ENCODE measurements at places on chromosomes 12 and 14.
A peak's percentile ranks its signal among the peaks of the same experiment; 100 is the strongest.

DNA sequence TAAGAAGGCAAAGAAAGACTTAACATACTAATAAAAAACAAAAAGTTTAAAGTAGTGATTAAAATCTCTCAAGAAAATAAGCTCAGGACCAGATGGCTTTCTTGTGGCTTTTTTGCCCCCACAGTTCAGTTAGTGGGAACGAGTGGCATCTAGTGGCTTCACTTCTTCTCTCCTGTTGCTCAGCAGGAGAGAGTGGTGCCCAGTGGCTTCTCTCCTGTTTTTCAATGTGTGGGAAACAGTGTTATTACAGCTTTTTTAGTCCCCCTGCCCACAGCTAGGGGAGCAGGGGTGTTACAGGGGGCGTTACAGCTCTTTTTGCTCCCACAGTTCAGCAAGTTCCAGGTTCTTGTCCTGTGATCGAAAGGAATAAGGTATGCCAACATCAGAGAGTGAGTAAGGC lies 135.2 kb downstream of the RERGL start:
- no peak for DNase-seq

DNA sequence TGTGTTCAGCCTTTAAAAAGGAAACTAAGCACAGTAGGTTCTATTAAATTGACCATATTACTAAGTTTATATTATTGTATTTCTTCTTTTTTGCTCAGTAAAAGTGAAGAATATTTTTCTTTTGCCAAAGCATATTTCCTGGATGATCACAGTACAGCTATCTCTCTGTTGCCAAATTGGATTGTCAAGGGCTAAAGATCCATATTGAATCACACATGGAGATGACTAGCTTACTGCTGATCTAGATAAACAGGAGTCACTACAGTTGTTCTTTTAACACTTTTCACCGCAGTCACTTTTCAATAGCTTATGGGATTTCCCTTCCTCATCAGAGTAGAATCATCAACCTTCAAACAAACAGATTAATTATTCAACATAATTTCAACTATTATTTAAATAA lies 78.6 kb downstream of the LRRC9 start:
- DNase-seq = no peak

DNA sequence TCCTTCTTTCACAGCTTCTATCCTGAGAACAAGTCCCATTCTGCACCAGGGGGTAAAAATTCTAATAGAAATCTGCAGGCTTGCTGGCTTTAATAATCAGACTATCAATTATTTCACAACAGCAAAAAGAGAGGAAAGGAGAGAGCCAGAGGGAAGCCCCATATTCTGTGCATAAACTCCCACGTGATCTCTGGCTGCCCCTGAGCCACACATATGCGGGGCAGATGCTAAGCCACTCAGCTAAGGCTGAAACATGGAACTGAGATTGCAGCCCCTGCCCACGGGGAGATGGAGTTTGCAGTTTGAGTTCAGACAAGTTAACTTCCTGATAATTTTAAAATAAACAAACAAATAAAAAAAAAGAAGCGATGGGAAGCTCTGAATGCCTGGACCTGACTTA lies 254.4 kb upstream of the CCDC196 start:
- no peak for DNase-seq

DNA sequence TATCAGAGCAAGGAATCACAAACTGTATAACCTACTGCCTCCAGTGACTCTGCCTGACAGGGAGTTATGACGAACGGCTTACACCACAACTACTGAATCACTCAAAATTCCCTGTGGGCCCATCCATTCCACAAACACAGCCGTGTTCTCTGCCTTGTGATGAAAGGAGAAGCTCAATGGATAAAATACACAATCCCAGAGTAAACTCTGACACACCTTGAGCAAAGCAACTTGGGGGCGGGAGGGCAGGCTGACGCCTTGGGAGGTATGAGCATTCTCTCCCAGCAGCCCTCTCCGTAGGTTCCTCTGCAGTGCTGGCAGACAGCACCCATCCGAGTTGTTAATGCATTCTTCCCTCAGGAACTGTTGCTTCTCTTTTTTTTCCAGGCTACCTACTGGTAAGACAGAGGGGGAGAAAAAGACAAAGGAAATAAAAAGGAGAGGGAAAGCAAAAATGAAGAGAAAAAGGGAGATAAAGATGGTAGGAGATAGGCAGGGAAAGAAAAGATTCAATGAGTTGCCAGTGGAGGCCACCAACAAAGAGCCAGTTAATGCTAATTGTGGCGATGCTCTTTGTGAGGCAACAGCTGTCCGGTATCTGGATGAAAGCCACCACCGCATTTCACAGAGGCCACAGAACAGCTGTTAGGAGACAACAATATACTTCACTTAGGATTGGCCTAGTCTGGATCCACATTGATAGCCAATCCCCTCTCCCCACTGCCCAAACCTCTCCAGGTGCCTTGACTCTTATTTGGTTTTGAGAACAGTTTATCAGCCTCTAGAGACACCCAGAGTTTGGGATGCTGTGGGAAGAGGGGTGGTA lies 4.7 kb upstream of the DIO2 start:
- DNase-seq = no peak

GRCh38 chr14:104687601-104688504 lies 1.6 kb upstream of the INF2 start:
- peak; percentile 58 for DNase-seq

DNA sequence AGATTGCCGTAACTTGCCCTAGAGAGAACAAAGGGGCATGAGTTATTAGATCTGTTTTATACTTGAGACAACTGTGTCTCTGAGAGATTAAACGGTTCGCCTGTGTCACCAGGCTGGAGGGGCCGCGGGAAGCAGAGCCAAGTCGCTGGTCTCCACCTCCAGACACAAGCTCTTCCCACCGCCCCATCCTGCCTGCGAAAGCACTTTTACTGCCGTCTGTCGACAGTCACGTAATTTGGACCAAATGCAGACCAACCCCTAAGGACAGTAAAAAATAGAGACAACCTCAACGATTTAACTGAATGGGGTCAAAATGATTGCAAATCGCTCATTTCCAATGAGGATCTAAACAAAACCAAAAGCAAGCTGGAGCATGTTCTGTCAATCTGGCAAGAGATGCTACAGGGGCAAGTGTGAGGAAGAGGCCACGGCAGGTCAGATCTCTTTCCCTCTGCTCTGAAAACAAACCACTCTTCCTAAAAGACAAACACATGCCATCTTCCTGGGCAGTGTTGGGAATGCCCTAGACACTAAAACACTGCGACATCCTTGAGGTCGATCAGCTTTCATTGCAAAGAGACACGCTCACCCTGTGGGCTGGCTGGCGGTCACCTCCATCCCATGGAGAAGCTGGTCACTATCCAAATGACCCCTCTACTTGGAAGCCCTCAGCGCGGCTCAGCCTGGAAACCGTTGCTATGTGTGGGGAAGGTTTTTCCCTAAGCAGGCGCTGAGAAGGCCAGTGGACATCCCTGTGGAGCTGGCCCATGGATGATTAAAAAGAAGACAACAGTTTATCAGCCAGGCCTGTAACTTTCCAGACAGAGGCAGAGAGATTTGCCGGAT lies 17.1 kb downstream of the GSC start:
- no peak for DNase-seq

DNA sequence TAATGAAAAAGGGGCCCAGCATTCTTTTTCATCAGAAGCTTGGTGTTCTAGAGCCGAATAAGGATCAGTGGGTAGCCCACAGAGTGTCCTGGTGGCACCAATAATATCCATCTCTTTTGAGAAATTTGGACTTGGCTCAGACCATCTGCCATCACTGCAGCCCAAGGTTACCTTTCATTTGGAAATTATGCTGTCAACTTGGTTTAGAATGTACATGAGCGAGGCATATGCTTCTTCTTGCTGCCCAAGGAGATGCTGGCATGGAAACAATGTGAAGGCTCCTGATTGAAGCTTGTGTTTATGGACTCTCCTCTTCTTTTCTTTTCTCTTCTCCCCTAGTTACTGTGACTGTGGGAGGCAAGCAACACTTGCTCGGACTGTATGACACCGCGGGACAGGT lies 50.0 kb downstream of the GPHB5 start:
- DNase-seq = no peak

- no peak for DNase-seq
Measured at GRCh38 chr14:71574976-71575375, 357.3 kb upstream of the RGS6 start.

DNA sequence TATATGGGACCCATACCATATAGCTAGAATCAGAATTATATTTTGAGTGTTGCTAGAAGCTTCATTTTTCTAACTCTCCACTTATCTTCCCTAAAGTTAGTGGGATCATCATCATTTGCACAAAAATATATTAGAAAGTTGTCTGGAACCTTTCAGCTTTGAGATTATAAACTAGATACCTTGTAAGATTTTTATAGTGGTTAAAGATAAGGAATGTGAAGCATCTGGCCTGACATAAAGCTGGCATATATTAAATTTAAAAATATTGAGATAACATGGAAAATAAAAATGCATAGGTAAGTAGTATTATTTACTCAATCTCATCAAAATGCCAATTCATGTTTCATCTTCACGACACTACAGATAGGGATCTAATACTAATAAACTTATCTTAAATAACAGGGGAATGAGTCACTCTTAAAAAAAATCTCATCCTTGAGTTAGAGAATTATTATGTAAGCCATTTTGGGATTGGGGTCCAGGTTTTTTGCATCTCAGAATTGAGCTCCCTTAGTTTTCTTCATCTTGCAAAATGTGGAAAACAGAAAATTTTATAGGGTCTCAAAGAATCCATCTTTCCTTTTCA lies 318.5 kb downstream of the KCNC2 start:
- DNase-seq = no peak

GRCh38 chr12:63018273-63018672 lies 83.3 kb upstream of the PPM1H start:
- no peak for DNase-seq

DNA sequence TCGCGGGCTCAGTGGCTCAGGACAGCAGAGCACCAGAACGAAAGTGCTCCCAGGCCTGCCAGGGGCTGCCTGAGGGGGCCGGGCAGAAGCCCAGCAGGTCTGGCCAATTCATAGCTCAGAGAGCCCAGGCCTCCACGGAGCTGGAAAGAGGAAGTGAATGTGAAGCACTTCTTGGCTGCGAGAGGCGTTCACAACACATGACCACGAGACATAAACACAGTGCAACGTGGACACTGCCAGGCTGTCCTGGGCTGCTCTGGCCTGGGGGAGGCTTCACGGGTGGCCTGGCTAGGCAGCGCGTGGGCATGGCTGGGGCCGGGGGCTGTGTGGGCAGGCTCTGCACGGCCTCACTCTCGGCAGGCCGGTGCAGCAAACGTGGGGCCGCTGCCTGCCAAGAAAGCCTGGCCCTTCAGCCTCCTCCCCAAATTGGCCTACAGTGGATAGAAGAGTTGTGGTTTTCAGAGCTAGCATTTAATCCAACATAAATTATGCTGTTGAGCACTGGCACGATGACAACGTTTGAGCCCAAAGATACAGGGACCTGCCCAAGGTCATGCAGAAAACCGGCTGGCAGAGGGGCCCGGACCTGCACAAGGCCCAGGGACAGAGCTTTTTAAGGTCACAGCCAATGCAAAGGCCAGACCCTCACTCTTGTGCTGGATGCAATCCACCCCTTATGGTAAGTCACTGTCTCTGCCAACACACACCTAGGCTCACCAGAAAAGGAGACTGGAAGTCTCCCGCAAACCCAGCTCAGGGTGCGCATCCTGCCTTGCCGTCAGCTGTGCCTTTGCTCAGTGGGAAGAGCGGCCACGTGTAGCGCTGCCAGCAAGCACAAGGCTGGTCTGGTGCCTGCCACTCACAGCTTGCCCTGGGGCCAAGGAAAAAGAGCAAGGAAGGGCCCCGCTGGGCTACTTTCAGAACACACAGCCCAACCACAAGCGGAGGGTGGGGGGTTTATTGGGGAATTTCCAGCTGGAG lies 8.6 kb downstream of the SLC25A29 start:
- DNase-seq = no peak

- no peak for DNase-seq
Measured at GRCh38 chr14:29007990-29008389, 241.4 kb downstream of the FOXG1 start.

DNA sequence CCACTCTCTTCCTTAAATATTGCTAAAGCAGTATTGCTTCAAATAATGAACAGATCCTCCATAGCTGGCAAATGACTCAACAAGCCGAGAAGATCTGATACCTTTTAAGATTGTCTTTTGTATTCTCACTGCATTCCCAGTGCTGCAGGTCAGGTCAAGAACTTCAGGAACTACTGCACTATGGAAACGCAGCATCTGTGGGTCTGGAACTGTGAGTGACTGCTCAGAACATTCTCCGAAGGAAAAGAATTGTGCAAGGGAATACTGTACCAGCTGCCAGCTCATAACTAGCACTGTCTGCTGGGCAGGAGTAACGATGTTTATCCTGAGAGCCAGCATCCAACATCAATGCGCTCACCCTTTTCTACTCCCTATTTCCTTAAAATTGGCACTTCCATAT lies 348.0 kb upstream of the SOX5 start:
- no peak for DNase-seq

DNA sequence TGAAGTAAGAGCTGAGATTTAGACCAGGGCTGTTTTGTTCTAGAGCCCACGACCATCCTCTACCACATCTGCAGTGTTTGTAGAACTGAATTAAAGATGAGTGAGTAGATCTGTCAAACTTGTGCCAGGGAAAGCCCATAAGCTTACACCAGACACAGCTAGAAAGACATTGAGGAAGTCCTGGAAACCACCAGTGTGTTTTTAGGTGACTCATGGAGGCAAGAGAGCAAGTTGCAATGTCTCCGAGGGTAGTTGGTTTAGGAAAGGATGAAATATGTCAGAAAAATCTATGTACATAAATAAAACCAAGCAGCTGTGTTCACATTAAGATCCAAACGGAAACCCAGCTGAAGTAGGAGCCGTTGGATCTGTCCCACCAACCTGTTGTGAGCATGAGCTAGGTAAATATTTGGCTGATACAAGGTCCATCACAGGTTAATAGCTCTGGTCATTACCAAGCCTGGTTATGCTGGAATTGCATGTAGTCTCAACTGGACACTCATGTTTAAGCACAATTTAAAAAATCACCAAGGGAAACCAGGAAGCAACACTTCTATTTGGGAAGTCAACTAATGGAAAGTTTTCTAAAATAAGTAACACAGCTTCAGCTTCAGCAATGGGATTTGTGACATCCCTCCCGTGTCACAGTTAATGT lies 49.9 kb upstream of the PLEKHG3 start:
- no peak for DNase-seq

DNA sequence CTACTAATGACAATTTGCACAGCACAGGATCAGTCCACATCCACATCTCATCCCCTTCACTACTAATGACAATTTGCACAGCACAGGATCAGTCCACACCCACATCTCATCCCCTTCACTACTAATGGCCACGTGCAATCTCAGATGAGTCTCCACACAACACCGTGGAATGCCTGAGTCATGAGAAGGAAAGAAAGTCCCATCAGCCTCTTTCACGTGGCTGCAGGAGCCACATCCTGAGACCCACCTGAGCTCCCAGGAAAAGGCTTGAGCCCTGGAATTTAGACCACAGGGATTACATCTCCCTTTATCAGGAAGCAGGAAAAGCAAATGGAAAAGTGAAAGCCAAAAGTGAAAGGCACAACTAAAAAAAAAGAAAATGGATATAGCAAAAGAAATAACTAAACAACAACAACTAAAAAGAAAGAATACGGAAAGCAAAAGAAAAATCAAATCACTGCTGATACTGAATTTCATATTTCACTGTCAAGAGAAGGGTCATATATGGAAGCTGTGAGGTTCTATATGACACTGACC lies 1300.5 kb downstream of the TMEM121 start:
- DNase-seq = no peak

GRCh38 chr14:95935228-95935822 lies 58.7 kb downstream of the TUNAR start:
- no peak for DNase-seq

Measured in NCI-H1105 (cell line).